NCI-H748 treated with DMSO at 0.1 percent for 48 hours (cell line): ENCODE measurements at places on chromosomes 2 and 18.
A peak's percentile ranks its signal among the peaks of the same experiment; 100 is the strongest.

GRCh38 chr18:50866765-50867164 is 12.2 kb upstream of the ME2 start:
- no peak for DNase-seq

GRCh38 chr2:164692114-164692513 is 70.8 kb upstream of the GRB14 start:
- no peak for DNase-seq

- no peak for DNase-seq
Measured at GRCh38 chr2:42813763-42814162, 21.4 kb upstream of the HAAO start.

- DNase-seq: no peak
Measured at GRCh38 chr2:198641161-198641560, 816.6 kb downstream of the SATB2 start.

DNA sequence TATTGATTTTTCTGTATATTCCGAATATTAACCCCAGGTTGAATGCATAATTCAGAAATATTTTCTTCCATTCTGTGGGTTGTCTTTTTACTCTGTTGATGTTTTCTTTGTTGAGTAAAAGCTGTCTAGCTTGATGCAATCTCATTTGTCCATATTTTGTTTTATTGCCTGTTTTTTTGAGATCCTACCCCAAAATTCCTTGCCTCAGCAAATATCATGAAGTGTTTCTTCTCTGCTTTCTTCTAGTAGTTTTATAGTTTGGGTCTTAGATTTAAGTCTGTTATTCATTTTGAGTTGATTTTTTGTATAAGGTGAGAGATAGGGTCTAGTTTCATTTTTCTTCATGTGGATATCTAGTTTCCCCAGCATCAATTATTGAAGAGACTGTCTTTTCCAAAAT is 467.9 kb upstream of the GCFC2 start:
- DNase-seq: no peak

DNA sequence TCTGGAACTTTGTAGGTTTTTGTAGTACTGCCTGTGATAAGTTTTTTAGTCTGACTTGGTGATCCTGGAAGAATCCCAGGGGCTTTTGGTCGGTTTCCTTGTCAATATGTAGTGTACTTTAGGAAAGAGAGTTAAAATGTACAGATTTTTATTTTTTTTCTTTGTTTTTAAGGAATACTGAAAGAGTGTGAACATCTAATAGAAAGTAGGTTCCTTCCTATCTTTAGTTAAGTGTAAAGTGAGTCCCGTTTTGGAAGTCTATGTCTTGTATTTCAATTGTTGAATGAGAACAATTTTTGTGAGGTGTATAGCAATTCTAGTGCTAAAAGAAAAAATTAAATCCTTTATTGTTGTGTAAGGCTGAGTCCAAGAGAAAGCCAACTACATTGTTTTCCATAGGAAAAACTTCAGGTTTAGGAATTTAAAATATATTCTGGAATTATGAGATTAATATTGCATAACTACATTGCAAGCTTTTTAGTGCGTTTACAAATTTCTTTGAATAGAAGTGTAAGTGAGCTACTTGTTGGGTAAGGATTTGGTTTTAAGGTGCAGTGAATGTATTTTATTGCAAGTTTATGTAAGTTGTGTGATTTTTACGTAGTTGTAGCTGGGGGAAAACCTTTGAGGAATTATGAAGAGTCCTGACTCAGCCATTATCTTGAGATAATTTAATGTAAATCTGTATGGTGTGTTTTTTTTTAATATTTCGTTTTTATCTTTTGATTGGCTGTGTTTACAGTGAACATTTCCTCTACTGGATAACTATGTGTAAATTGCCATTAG is 1.7 kb downstream of the VAPA start:
- DNase-seq: no peak

GRCh38 chr2:161237392-161238264 is 70.6 kb upstream of the PSMD14 start:
- peak; percentile 21 for DNase-seq

DNA sequence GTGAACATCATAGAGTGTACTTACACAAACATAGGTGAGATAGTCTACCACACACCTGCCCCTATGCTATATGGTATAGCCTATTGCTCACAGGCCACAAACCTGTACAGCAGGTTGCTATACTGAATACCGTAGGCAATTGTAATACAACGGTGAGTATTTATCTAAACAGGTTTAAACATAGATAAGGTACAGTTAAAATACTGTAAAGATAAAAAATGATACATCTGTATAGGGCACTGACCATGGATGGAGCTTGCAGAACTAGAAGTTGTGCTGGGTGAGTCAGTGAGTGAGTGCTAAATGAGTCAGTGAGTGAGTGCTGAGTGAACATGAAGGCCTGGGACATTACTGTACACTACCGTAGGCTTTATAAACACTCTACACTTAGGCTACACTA is 267.0 kb upstream of the HS6ST1 start:
- no peak for DNase-seq

DNA sequence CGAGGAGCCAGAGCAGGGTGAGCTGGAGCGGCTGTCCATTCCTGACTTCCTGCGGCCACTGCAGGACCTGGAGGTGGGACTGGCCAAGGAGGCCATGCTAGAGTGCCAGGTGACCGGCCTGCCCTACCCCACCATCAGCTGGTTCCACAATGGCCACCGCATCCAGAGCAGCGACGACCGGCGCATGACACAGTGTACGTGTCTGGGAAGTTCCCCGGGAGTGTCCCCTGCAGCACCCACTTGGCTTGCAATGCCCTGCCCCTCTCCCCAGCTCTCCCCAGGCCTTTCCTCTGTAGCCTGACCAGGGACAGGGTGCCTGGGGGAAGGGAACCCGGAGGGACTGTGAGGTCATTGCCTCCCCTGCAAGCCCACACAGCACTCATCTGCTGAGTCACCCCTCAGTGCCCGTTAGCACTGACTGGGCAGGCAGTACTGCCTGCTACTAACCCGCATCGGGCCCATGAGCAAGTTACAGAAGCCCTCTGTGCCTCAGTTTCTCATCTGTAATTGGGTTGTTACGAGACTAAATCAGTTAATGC is 29.4 kb upstream of the GMPPA start:
- no peak for DNase-seq

- no peak for DNase-seq
Measured at GRCh38 chr18:62574776-62575175, 52.0 kb downstream of the ZCCHC2 start.

DNA sequence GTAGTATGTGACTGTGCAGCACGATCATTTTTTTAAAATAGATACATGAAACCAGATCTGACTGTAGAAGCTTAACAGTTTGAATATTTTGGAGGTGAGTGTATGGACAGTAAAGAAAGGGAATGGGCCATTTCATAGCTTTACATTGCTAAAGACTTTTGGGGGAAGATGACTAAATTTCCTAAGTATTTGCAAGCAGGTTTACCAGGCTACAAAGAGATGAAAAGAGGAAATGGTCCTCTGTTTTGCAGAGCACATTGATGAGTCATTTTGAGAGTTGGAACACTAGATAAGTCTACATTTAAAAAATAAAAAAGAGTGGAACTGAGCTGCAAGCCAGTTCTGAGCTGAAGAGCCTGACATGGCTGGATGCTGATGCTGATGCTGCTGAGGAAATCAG is 115.7 kb upstream of the LRATD1 start:
- DNase-seq: no peak
